A172 (cell line): ENCODE measurements at places on chromosomes 1 and 21.

DNA sequence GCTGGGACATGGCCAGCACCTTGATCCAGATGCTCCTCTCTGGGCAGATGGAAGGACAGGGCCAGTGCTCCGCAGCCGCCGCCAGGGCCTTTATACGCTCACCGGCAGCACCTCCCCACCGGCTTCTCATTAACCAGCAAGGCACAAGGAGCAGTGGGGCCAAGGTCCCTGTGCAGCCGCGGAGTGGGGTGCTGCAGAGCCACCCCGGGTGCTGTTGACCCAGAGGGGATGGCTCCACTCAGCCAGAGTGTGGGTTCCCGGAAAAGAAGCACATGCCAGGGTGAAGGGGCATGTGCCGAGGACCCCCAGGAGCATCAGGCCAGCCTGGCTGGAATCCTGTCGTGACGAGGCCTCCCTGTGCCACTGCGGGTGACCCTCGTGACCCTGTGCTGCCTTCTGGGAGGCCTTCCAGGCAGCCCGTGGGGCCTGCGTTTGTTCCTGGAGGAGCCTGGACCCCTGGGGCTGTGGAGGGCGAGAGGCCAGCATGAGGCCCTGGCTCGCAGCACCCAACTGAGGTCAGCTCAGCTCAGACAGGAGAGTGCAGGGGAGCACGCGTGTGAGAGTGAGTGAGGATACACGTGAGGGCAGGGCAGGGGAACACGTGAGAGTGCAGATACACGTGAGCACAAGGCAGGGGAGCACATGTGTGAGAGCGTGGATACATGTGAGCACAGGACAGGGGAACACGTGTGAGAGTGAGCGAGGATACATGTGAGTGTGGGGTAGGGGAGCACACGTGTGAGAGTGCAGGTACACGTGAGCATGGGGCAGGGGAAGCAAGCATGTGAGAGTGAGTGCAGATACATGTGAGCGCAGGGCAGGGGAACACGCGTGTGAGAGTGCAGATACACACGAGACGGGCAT is at the start of gene FTCD:
Gene FTCD, minus strand, starts transcription at position 66 of the 864 bp plus-strand sequence. Its CDS starts 56 bp downstream, at position 10.
- DNase-seq = no peak

GRCh38 chr1:85330214-85330631 is 53.8 kb upstream of the BCL10 start:
- peak; percentile 87 for DNase-seq

GRCh38 chr1:95437011-95437410 is 203.0 kb downstream of the RWDD3 start:
- no peak for DNase-seq

GRCh38 chr1:30984165-30984889 is 75.8 kb upstream of the SDC3 start:
- DNase-seq = no peak

GRCh38 chr21:39776589-39776988 is 31.6 kb downstream of the IGSF5 start:
- peak; percentile 38 for DNase-seq

DNA sequence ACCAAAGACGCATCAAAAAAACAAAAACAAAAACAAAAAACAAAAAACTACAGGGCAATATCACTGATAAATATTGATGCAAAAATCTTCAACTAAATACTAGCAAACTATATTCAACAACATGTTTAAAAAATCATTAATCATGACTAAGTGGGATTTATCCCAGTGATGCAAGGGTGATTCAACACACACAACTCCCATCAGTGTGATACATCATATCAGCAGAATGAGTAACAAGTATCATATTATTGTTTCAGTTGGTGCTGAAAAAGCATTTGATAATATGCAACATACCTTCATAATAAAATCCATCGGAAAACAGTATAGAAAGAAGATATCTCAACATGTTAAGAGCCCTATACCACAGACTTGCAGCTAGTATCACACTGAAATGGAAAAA is 953.0 kb downstream of the AMY1C start:
- DNase-seq = peak; percentile 24

DNA sequence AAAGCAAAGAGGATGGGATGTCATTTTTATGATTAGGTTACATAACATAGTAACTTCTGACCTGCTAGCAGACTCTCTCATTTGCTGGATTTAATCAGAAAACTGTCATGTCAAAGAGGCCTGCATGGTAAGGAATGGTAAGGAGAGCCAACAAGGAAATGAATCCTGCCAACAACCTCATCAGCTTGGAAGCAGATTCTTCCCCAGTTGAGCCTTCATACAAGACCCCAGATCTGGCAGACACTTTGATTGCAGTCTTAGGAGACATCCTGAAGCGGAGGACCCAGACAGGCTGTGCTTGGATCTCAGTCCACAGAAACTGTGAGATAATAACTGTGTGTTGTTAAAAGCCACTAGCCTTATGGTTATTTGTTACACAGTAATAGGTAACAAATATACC is 27.6 kb upstream of the MARK1 start:
- no peak for DNase-seq

DNA sequence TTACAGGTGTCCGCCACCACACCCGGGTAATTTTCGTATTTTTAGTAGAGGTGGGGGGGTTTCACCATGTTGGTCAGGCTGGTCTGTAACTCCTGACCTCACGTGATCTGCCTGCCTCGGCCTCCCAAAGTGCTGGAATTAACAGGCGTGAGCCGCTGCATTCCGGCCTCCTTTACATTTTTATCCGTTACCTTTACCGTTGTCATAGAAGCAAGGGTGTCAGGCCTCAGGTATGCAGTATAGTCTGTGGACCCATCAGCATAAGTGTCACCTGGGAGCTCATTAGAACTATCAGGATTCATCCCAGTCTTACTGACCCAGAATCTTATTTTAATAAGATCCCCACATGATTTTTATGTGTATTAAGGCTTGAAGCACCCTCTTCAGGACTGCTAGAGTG is 5.4 kb downstream of the CDC42 start:
- no peak for DNase-seq
